CD4-positive, alpha-beta memory T cell (primary cell): ENCODE measurements at places on chromosomes 3 and 15. TPM values are rescaled to one million over a fixed set of nuclear protein-coding genes. Genes with fewer than 3 reads are reported as not detected.

Gene MTHFS
- 21.3 TPM for total RNA-seq

- DNase-seq = no peak
Measured at GRCh38 chr15:77859491-77860060, 217.9 kb downstream of the TBC1D2B start.

GRCh38 chr15:50192926-50193620 lies 11.1 kb downstream of the SLC27A2 start:
- DNase-seq = no peak

Gene MORC1
- total RNA-seq = not detected

Gene RGMA
- not detected for total RNA-seq

DNA sequence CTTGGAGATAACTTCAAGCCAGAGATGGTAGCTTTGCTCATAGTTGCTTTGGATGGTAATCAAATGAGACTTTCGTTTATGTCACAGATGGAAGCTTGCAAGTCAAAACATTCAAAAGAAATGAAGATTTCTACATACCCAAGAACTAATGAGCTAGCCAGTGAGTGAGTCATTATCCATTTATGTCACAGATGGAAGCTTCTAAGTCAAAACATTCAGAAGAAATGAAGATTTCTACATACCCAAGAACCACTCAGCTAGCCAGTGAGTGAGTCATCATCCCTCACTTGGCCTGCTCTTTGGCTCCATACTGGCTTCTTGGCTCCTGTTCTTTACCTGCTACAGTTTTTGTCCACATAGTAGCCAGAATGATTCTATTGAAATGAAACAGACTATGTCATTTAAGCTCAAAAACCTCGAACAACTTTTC lies 559.8 kb upstream of the CBLB start:
- no peak for DNase-seq

Gene GOLGA6A
- total RNA-seq = 0.20 TPM

- no peak for DNase-seq
Measured at GRCh38 chr15:78201281-78202190, 32.8 kb downstream of the ACSBG1 start.

Gene ANKRD63
- total RNA-seq = not detected

DNA sequence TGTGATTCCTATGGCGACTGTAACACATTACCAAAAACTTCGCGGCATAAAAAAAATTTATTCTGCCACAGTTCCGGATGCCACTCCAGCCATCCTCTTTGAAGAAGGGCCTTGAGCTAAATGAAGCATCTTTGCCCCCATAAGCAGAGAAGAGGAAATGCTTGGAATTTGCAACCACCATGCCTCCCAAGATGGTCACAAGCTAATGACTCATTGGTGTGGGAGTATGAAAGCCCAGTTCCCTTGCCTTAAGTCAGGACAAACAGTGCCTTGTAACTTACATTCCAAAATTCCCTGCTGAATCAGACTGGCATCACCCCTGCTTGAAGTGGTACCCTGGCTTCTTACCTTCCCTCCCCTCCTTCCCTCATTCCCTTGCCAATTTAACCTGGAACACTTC lies 1077.4 kb downstream of the EPHA3 start:
- no peak for DNase-seq
